ENCODE measurements at places on chromosomes 1 and 21.
A peak's percentile ranks its signal among the peaks of the same experiment; 100 is the strongest.

GRCh38 chr21:45094412-45094811 is 20.0 kb downstream of the ADARB1 start:
- DNase-seq = no peak

- DNase-seq = no peak
These were observed 1797.7 kb downstream of the MRPL39 start for GRCh38 chr21:23809573-23809972.

DNA sequence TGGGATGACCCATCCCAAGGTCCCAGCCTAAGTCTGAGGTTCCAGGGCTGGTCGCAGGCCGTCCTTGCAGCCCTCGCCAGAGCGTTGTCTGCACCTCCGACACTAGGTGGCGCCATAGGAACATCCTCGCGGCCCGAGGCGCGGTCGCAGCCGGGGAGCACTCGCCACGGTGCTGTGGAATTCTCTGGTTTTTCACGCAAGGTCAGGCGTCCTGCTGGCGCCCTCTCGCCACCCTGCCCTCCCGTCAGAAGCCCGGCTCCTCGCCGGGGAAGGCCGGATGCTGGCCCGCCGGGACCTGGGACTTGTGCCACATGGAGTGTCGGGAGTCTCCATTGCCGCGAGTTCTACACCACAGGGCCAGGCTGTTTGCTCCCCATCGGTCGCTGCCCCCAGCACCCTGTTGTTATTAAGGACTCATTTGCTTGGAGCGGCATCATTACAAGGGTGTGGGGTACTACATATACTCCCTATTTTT is 196.8 kb upstream of the LMO4 start:
- DNase-seq = peak; percentile 56

- DNase-seq = no peak
These were observed 23.4 kb downstream of the CSF1 start for GRCh38 chr1:109933856-109934711.

DNA sequence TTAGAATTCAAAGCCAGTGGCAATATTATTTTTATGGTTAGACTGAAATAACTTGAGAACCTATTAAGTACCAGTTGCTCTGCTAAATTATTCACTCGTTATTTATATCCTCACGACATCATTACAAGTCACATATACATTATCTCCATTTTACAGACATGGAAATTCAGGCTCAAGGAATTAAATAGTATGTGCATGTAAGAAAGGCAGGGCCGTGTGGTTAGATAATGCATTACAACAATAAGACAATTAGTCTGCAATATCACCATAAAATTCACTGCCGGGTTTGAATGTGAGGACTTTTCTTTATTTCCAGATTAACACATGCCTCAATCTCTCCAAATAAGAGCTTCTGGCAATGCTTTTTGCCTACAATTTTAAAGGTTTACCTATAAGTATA is 523.4 kb downstream of the PTBP2 start:
- no peak for DNase-seq

GRCh38 chr1:235426680-235427079 is 59.5 kb downstream of the TBCE start:
- no peak for DNase-seq

- no peak for DNase-seq
These were observed 32.6 kb downstream of the KCNC4 start for GRCh38 chr1:110242731-110243130.

GRCh38 chr1:111924786-111925185 is 64.7 kb downstream of the KCND3 start:
- no peak for DNase-seq

DNA sequence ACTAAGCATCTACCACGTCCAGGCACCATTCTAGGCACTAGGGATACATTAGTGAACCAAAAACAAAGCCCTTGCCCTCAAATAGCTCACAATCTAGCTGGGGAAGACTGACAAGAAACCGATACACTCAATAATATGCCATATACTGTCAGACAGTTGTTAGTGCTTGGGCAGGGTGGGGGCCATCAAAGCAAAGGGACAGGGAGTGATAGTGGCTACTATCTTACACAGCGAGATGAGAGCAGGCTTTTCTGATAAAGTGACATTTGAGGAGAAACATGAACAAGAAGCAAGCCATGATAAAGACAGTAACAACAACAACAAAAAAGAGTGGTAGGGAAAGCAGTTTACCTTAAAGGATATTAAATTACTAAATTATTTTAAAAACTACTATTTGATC is 41.1 kb downstream of the ERO1B start:
- no peak for DNase-seq

- no peak for DNase-seq
These were observed 154.0 kb downstream of the TGFB2 start for GRCh38 chr1:218499011-218499691.

- DNase-seq = no peak
These were observed 73.8 kb upstream of the SERBP1 start for GRCh38 chr1:67503974-67504373.

GRCh38 chr21:46562472-46562871 is 42.4 kb downstream of the S100B start:
- no peak for DNase-seq

DNA sequence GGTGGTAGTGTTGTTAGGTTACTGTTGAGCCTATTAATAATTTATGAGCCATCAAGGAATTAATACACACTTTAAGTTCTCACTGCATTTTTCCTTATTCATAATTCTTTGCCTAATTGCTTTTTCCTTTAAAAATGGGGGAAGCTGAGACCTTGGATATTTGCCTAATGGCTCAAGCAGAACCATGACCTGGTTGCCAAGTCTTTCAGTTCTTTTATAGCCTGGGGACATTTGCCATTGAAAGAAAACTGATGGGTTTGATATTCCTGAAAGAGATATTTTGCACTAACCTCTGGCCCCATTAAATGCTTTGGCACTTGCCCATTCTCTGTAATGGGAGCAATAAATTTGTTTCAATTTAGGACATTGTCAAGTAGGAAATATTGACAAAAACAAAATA is 18.5 kb upstream of the LRRC53 start:
- no peak for DNase-seq

DNA sequence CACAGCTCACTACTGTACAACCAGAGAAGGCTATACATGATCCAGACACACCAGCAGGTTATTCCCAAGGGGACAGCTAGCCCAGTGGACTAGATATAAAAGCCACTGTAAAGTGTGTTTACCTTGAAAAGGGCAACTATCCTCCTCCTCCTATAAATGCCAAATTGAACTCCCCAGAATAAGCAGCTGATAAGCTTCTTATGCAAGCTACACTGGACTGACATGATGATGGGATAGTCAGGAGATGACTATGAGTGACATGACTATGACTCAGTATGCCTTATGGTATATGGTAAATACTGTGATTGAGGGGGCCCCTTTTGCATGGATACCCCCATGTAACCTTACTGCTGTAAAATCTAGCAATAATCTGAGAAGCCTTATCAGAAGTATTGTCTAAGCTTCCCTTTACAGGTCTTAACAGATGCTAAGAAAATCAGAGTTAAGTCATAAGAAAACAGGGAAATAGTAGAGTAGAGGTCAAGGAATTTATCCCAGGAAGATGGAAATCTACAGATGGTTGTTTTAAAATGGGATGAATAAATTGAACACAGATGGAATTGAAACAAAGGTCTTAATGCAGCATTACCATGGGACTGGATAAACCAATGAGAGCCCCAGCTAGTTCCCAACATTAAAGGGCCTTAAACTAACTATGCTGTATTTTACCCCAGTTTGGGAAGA is 55.8 kb downstream of the TRIM33 start:
- DNase-seq = no peak

DNA sequence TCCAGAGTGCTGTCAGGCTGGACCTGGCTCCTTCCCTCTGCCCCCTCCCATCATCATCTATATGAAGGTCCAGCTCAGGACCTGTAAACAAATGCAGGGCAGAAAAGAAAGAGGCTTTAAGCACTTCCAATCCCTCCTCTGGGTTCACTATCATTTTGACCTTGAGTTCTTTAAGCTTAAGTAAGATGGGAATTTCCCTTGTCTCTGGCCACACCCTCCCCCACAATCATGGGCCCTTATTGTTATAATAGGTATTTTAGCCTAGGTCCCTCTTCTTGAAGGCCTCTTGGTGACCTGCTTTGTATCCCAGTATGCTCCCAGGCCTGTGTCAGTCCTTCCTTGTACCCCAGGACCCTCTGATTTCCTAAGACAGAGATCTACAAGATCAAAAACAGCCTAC is 45.1 kb upstream of the EPS15 start:
- DNase-seq = no peak

DNA sequence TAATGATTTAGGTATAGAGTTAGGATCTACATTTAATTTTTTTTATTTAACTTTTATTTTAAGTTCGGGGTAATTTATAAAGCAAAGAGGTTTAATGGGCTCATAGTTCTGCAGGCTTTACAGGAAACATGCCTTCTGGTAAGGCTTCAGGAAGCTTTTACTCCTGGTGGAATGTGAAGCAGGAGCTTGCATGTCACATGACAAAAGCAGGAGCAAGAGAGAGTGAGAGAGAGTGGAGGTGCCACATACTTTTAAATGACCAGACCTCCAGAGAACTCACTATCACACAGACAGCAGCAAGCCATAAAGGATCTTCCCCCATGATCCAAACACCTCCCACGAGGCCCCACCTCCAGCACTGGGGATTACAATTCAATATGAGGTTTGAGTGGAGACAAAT is 17.6 kb upstream of the GBP2 start:
- DNase-seq = no peak

GRCh38 chr1:31621847-31622730 is 4.6 kb downstream of the HCRTR1 start:
- no peak for DNase-seq

DNA sequence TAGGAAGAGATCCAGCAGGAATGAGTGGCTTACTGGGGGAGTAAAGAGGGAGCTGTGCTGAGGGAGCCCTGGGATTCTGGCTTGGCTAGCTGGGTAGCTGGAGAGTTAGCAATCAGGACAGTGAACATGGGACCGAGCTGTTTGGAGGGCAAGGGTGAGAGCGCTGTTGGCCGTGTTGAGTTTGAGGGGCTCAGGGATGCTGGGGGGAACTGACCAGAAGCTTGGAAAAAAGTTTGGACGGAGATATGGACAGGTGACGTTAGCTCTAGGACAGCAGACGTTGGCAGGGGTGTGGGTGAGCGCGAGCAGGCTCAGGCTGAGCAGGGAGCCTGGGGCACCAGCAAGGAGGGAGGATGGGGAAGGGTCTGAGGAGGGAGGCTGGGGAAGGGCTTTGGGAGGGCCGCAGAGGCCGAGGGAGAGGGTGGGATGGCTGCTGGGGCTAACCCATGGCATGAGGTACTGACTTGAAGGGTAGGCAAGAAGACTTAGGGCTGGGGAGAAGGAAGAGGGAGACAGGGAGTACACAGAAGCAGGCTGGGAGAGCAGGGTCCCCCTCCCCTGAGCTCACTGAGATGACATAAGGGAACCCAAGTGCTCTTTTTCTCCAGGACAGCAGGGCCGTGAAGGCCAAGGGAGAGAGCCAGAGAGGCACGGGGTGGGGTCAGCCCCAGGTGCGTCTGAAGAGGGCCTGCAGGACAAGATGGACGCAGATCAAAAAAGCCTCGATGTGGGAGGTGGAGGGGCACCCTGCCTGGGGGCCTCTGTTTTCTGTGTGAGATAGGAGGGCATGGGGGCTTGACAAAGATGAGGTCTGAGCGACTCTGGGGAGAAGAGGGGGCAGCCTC is 8.2 kb downstream of the SH2D2A start:
- DNase-seq = no peak

GRCh38 chr1:75999034-75999433 is 66.8 kb upstream of the ASB17 start:
- DNase-seq = no peak

DNA sequence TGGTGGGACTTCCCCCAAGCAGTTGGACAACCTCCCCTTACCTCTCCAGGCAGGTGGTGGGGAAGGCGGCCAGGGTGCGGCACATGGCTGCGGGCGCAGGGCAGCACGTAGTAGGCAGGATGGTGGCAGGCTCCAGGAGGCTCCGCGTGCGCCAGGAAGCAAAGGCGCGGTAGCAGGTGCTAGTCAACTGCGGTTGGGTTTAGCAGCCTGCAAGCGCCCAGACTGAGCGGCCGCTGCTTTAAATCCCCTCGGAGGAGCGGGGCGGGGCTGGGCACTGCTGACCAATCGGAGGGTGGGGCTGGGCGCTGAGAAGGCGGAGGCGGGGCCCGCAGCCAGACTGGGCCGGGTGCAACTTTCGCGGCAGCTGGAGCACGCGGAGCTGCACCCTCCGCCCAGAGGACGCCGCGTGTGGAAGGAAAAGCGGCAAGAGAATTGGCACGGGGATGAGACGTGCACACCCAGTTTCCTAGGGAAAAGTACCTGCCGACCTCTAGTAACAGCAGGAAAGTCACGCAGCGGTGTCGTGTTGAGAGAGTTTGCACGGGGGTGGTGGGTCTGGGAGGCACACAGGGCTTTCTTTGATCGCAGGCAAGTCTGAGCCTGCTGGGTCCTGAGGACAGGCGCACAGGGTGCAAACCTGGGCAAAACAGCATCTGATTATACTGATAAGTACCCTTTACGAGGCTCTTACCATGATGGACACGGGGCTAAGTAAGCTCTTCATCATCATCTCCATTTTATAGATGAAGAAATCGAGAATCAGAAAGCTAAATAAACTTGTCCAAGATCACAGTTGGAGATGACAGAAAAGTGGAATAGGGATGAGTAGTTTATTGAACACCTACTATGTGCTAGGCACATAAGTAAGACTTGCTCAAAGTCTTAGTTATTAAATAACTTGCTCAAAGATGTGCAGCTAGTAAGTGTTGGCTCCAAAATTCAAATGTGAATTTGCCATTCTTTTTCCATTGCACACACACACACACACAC is at the start of gene RGS16:
RGS16 (minus strand) TSS at position 215 of the 990 bp plus-strand sequence; CDS start at position 85, 130 bp downstream.
- peak; percentile 73 for DNase-seq

- DNase-seq = no peak
These were observed 107.2 kb upstream of the MARK1 start for GRCh38 chr1:220420726-220421125.

GRCh38 chr21:45129189-45129923 is 55.0 kb downstream of the ADARB1 start:
- no peak for DNase-seq

GRCh38 chr1:84425150-84425896 is 27.0 kb downstream of the DNASE2B start:
- no peak for DNase-seq

GRCh38 chr1:30747033-30748008 is 10.3 kb downstream of the LAPTM5 start:
- DNase-seq = no peak

DNA sequence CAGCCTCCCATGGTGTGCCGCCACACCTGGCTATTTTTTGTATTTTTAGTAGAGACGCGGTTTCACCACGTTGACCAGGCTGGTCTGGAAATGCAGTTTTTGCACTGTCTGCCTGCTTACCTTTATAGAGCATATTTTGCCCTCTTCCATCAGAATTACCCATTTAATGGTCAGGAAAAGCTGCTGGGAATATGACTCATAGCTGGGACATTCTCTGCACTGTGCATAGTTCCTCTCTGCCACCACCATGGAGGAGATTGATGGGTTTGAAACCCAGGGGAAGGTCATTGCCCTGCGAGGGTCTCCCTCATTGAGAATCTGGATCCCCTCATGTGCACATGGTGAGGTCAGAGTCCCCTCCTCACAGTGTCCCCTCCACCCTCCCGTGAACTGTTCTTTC is 32.1 kb downstream of the MX1 start:
- DNase-seq = no peak

DNA sequence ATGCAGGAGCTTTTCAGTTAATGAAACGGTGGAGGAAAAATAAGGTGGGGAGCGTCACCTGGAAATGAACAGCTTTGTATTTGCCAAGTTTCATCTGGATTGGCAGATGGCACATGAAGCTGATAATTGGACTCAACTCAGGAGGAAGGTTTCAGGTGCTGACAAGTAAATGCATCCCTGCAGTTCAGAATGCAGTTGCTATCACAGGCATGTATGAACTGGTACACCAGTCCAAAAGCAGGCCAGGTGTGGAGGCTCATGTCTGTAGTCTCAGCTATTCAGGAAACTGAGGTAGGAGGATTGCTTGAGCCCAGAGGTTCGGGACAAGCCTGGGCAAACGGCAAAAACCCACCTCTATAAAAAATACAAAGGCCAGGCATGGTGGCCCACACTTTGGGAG is 15.5 kb downstream of the DEGS1 start:
- DNase-seq = no peak

All from stimulated activated CD8-positive, alpha-beta memory T cell treated with anti-CD3 and anti-CD28 coated beads, Interleukin-12 subunit alpha, Interleukin-12 subunit beta, amount 100 ng/mL, for 1 hour (primary cell).